AG08395 (cell line): ENCODE measurements at places on chromosomes 3 and 15.

DNA sequence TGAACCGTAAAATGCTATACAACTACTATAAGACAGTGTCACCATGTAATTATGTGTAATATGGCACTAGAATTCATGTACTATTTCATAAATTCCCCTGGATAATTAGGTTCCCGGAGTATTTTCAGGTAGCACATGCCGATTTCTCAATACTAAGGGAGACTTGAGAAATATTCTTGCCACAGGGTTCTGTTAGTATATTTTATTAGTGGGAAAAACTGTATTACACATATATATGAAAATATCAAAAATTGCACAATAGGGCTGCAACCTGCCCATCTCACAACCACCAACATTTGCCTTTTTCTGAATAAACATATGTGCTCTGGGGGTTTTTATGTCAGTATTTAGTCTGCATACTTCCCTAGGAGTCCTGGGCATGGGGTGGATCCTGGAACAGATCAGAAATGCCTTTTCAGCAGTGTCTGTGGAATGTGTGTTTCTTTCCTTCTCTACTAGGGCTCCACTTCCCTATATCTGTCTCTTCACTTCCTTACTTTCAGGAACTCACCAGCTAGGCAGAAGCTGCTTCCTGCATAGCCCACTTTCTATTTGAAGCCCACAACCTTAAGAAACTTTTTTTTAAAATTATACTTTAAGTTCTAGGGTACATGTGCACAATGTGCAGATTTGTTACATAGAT, 87.5 kb downstream of the RPL39L start:
- no peak for DNase-seq

DNA sequence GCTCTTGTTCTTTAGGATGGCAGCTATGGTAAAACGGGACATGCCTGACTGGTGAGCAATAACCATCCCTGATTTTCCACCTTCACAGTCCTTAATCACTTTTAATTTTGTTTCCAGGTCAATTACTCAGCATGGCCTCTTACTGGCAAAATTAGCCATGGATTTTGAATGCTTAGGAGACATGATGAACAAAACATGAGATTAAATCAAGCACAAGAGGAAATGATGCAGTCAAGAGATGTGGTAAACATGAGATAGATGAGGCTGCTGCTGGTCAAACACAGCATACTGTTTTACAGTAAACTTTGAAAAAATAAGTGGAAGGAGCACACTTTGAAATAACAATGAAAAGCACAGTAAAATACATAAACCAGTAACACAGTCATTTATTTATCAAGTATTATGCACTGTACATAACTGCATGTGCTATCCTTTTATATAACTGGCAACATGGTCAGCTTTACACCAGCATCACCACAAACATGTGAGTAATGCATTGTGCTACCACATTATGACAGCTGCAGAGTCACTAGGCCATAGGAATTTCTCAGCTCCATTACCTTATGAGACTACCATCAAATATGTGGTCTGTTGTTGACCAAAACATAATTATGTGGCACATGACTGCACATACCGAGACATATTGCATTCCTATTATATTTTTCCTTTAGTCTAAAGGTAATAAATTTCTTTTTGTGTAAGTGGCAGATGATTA, 30.1 kb upstream of the ZNF502 start:
- DNase-seq, result peak; percentile 60

- DNase-seq, result no peak
These were observed 6.5 kb upstream of the COL7A1 start for GRCh38 chr3:48601622-48601994.

DNA sequence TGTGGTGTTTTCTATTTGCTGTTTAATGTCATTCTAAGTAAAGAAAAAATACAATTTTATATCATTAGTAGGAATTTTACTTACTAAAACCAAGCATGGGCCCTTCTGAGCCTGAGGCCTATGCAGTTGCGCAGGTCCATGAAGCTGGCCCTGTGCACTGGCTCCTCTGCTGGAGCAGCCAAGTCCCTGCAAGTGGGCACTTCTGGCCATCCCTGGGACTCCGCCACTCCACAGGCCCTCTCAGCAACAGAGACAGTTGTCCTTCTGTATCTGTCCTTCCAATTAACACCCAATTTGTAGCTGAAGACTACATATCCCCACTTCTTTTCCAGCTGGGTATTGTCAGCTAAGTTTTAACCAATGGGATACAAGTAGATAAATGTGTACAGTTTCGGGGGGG, 49.9 kb upstream of the RYK start:
- no peak for DNase-seq

DNA sequence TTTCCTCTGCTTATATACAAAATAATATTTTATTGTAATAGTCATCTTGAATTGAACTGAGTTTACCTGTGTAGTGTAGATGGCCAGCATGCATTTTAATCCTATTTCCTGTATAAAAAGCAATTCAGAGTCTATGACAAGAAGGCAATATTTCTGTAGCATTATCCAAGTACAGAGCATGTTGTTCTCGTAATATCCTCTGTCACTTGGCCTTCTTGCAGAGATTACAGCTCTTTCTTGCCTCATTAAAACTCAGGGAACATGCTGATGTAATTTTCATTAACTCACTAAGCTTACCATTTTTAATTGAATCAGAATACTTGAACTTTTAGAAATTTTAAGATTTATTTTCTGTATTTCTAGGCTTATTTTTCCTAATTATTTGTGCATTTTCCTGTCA, 203.3 kb upstream of the AGTR1 start:
- no peak for DNase-seq
